ENCODE measurements at places on chromosomes 12 and 14.
A peak's percentile ranks its signal among the peaks of the same experiment; 100 is the strongest.

GRCh38 chr12:69401940-69402339 is 42.4 kb downstream of the YEATS4 start:
- no peak for DNase-seq

GRCh38 chr12:117967512-117967911 is 1.3 kb downstream of the KSR2 start:
- DNase-seq = no peak

DNA sequence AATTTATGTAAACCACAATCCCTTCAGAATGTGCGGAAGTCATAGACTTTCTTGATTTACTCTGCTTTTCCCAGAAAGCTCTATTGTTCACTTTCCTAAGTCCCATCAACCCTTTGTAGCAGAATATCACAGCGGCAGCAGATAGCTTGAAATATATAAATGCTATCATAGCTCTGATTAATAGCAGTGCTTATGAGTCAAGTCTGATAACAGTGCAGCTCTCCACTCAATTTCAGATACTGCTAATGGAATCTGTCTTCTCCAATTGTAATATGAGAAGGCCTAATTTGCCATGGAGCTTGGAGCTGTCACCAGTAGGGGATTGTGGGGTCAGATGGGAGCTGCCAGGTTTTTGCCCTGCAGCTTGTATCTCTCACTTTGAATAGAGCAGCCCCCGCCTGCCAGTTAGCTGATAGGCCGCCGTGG is 10.9 kb downstream of the TMEM260 start:
- peak; percentile 33 for DNase-seq

DNA sequence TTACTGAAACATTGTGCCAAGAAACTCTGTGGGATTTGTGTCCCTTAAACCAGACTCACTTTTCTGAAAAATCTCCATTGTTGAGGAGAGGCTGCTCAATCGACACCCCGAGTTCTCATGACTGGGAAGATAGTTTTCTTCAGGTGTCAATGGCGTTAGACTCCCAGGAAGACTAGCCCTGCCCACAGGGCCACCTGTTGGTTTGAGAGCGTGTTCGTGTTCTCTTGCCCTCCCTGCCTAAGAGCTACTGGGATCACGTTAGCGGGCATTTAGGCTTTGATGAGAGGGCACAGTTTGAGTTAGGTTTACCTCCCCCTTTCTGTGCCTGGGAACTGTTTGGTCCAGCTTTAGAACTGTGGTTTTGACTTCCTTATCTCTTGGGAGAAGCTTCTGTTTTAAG is 10.7 kb upstream of the UNC119B start:
- no peak for DNase-seq
